ENCODE measurements at places on chromosomes 5 and 9.

GRCh38 chr5:153960269-153961215 lies 78.2 kb downstream of the FAM114A2 start:
- DNase-seq, result no peak

DNA sequence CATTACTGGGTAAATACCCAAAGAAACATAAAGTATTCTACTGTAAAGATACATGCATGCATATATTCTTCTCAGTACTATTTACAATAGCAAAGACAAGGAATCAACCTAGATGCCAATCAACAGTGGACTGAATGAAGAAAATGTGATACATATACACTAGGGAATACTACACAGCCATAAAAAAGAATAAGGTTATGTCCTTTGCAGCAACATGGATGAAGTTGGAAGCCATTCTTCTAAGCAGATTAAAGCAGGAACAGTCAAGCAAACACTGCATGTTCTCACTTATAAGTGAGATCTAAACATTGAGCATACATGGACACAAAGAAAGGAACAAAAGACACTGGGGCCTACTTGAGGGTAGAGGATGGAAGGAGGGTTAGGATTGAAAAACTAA lies 39.6 kb upstream of the NDUFS4 start:
- DNase-seq, result no peak

DNA sequence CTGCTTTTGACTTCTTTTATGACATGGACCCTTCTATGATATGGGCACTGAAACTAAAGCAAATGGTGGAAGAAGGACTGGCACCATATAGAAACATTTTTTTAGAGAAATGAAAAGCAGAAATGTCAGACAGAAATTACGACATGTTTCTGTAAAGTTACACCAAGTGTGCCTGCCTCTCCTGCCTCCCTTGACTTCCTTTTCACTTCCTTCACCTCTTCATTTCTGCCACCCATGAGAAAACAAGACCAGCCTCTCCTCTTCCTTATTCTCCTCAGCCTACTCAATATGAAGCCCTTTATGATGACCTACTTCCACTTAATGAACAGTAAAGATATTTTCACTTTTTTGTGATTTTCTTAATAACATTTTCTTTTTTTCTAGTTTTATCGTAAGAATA lies 44.5 kb downstream of the ERCC6L2 start:
- no peak for DNase-seq

GRCh38 chr9:31084350-31084749 lies 1300.1 kb upstream of the ACO1 start:
- DNase-seq, result no peak

DNA sequence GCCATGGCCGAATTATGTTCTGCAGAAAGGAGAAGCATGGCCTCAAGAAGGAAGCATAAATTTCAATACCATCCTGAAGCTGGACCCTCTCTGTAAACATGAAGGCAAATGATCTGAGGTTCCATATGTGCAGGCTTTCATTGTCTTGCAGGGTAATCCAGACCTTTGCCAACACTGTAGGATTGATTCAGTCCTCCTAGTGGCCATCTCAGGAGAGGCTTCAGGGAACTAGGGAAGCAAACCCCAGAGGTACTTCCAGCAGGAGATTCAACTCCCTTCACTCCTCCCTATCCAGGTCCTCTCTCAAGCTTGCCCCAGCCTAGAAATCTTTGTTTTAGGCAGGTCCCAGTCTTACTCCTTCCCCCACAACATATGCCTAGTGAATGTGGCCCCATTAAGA lies 99.3 kb upstream of the HCN1 start:
- no peak for DNase-seq
